D721Med (cell line): ENCODE measurements at places on chromosomes 16 and 17.

GRCh38 chr17:19486351-19487023 is 47.2 kb upstream of the SLC47A1 start:
- no peak for DNase-seq

GRCh38 chr17:77184474-77184873 is 43.7 kb downstream of the SEC14L1 start:
- no peak for DNase-seq

DNA sequence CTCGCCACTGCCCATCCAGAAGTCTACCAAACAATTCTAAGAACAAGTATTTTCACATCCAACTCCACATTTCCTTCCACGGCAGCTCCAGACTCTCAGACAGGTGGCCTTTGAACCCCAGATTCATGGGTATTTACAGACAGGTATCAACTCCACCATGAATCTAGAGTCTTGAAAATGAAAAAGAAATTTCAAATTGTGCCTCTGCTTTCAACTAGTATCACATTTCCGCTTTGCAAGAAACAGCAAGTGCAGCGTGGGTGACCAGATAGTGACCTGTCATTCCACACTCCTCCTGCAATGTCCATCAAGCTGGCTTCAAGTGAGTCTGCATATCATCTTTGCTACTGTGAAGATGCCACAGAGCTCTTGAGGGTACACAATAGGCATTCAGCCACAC is 232.4 kb upstream of the RPL38 start:
- no peak for DNase-seq

DNA sequence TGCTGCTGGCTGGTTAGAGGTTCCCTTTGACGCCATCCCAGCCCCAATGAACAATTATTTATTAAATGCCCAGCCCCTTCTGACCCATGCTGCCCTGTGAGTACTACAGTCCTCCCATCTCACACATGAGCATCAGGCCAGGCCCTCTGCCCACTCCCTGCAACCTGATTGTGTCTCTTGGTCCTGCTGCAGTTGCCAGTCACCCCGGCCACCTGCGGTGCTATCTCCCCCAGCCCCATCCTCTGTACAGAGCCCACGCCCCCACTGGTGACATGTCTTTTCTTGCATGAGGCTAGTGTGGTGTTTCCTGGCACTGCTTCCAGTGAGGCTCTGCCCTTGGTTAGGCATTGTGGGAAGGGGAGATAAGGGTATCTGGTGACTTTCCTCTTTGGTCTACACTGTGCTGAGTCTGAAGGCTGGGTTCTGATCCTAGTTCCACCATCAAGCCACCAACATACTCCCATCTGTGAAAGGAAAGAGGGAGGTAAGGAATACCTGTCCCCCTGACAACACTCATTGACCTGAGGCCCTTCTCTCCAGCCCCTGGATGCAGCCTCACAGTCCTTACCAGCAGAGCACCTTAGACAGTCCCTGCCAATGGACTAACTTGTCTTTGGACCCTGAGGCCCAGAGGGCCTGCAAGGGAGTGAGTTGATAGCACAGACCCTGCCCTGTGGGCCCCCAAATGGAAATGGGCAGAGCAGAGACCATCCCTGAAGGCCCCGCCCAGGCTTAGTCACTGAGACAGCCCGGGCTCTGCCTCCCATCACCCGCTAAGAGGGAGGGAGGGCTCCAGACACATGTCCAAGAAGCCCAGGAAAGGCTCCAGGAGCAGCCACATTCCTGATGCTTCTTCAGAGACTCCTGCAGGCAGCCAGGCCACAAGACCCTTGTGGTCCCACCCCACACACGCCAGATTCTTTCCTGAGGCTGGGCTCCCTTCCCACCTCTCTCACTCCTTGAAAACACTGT is 11.3 kb downstream of the CX3CL1 start:
- DNase-seq = no peak

GRCh38 chr17:1270210-1271029 is at the start of gene BHLHA9:
Gene BHLHA9, plus strand, starts transcription at chr17:1270444. Its CDS starts 120 bp downstream, at chr17:1270564.
- DNase-seq = no peak

- no peak for DNase-seq
Observed at GRCh38 chr17:10091046-10091445, 107.4 kb downstream of the GAS7 start.

- no peak for DNase-seq
Observed at GRCh38 chr16:4826526-4826925, 20.6 kb downstream of the GLYR1 start.

GRCh38 chr17:63919311-63919723 is 678 bp upstream of the GH1 start:
- peak; percentile 88 for DNase-seq

- DNase-seq = no peak
Observed at GRCh38 chr16:9112166-9112843, 20.9 kb downstream of the HAPSTR1 start.

DNA sequence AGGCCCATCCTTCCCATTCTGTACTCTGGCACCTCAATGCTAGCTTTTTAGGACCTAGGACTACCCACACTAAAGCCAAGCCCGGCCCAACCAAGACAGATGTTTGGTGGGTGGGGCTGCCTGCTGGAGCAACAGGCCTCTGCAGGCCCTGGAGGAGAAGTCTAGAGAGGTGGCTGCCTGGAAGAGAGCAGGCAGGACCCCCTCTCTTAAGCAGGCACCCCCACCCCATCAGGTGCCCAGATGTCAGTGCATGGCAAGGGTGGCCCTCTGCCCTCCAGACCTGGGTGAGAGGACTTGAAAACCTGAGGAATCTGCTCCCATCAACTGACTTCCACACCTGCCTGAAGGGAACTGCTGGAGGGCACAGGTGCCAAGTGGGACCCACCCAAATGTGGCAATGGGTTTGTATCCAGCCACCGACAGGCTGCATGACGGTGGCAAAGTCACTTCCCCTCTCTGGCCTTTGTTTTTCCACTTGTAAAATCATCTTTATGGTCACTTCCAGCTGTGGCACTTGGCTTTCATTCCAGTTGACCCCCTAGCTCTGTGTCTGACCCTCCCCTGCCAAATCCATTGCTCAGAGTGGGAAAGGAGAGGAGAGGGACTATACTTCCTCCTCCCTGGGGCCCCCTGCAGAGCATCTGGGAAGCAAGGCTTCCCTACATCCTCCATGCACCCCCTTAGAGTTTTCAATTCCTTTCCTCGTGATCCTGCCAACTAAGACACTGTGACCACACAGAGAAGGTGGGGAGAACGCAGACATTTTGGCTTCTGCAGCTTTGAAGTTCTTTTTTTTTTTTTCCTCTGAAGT is 1.7 kb upstream of the STAT5A start:
- no peak for DNase-seq

- no peak for DNase-seq
Observed at GRCh38 chr17:41975099-41976083, 8.8 kb downstream of the CNP start.

GRCh38 chr17:60065867-60066266 is 12.9 kb downstream of the HEATR6 start:
- no peak for DNase-seq

DNA sequence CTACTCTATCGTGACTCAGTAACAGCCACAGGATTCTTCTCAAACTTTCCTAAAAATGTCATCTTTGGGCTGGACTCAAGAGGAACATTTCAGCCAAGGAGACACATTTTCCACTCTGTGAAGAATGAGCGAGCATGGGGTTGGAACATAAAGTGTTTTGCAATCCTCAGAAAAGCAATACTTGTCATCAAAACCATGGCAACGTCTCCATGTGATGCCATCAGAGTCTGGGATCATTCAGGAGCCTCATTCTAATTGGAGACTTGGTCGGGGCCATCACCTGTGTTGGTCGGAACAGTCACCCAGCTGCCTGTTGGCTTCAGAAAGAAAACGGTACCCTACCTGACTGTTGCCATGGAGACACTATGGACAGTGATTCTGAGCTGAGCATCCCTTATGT is 25.5 kb downstream of the MYOCD start:
- no peak for DNase-seq

DNA sequence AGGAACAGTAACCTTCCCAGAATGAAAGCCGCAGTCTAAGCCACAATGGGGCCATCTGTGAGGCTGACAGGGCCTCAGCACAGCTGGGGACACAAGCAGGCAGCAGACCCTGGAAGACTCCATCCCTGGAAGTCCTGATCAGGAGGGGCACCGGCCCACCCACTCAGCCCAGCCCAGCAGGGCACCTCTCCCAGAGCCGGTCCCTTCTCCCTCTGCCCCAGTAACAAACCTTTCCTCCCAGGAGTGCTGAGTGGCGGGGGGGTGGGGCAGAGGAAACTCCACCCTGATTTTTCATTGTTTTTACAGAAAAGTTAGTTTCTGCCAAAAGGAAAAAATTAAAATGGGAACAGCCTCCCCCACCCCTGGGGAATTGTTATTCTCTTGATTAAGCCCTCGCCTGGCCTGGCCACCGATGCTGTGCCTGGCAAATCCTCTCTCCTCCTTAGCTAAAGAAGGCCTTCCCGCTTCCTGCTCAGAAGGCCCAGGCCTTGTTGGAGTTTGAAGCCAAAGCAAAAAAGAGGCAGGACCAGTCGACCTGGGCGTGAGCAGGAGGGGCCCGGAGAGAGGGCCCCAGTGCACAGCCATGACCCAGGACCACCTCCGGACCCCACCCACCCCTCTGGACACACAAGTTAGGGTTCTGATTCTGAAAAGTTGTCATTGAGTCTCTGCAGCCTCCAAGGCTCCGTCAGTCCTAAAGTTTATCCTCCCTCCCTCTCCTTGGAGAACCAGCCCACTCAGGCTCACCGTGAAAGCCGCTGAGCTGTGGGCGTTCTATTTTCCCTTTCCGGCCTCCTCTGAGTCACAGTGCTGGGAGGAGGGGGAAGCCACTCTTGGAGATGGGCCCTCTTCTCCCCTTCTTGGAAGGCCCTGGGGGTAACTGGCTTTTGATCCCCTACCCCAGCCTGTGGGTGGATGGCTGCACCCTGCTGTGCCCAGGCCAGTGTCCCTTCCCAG is 128.4 kb upstream of the TNRC6C start:
- no peak for DNase-seq

DNA sequence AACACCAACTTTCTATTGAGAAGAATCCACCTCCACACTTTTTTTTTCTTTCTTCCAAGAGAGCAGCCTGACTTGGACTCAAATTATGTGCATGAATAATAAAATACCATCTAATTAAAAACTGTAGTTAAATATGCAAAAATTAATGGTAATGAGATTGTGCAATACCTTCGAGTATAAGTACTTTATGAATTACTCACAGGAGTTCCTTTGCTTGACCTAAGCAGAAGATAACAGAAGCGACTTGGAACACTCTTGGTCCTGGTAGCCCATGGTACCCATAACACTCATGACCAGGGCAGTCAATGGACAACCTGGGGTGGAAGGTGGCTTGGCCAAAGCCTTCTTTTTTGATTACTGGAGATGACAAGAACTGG is 203.5 kb upstream of the IRX3 start:
- no peak for DNase-seq
